Activated CD4-positive, alpha-beta T cell treated with anti-CD3 and anti-CD28 coated beads, Interleukin-2, amount 50 U/mL, for 24 hours (primary cell): ENCODE measurements at places on chromosomes 5 and 9.

DNA sequence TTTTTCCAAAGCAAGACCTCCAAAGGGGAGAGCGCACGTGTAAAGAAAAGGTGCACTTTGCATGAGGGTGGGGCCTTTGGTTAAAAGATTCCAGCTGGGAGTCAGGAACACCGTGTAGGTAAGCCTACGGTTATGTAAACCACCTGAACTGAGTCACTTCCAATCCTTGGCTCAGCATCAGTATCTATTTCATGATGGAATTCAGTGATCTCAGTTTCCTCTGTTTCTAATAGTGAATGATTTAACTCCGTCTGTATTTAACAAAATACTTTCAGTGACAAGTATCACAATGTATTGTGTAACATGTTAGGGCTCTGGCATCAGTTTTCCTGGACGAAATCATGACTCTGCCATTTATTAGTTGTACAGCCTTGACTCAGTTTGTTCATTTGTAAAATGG is 1.3 kb upstream of the SVEP1 start:
- DNase-seq, result no peak

DNA sequence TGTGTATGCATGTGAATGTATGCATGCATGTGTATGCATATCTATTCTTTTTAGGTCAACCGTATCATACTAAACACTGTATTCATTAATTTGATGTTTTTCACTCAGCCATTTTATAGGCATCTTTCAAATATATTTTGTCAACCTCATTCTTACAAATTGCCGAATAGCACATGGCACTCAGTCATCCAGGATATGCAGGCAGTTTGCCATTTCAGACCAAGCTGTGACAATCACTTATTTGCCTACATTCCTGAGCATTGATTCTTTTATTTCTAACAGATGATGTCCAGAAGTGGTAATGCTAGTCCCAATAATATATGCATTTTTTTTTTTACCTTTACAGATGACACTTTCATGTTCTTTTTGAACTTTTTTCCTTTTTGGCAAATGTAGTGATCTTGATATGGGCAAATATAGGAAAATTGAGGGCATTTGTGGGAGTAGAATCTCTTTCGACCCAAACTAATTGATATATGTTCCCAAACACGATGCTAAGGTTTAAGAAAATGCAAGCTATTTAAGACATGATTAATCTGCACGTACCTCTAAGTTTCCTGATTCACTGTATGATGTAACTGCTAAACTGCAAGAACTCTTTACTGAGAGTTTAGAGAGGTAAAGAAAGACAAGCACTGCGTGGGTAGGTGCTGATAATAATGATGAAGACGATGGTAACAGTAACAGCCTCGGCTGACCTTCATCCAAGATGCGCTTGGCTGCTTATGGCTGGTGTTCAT is 153.9 kb upstream of the DAP start:
- DNase-seq, result no peak

DNA sequence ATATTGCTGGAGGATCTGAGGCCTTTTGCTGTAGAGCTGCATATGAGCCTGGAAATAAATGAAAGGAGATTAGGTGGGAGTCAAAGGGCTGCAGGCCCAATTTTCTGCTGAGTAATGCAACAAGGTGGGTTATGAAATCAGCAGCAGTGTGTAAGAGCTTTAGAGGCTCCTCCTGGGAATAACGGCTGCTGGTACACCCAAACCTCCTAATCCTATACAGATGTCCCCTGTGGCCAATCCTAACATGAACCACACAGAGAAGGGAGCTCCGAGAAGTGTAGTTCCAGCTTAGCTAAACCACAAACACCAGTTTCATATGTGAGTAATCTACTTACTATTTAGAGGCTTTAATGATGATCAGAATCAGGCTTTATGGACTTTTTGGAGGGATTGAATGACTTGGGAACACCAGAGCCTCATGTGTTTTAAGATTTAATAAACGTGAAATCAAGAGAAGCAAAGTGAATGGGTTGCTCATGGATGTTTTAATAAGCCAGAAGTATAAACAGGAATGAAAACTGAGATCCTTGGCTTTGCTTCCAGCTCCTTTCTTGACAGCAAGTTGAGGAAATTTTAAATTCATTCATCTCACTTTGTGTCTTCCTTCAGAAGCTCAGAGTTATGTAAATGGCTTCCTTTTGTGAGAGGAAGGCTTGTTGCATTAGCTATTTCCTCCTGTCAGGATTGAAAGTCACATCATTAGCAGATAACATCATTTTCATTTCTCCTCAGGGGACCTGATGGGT is 437.5 kb downstream of the TMEM232 start:
- DNase-seq, result no peak

DNA sequence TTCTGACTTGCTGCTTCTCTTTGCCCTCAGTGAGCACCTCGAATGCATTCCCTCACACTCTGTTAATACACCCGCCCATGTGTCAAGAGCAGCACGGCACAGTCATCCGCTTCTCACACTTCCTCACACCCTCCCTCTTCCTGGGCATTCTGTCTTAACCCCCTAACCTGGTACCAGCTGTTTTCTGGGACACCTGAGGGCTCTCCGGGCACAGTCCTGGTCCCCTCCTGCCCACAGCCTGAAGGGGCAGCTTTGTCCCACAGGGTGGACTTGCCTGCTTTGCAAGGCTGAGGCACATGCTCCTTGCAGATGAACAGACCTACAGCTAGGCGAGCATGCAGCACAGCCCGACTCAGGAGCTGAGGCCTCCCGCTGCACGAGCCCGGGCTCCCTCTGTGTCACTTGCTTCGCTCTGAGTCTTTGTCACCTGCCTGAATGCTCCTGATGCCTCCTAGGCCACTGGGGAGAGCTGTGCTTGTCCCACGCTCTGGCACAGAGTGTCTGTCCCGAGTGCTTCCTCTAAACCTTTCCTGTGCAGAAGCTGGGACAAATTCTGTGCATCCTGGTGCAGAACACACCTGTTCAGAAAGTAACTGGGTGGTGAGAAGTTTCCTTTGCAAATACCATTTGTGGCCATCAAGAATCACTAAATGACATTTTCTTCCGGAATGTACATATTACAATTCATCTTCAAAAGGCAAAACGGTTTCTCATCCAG is 47.8 kb downstream of the AHRR start:
- DNase-seq, result no peak

- DNase-seq, result no peak
Observed at GRCh38 chr9:1747417-1747967, 267.7 kb upstream of the SMARCA2 start.

GRCh38 chr9:121369595-121370265 is at the start of gene STOM:
Gene STOM (minus strand): TSS chr9:121370250. CDS start chr9:121370187, 63 bp downstream.
- DNase-seq, result peak; percentile 23

- DNase-seq, result no peak
Observed at GRCh38 chr5:54743997-54744788, 226.6 kb downstream of the SNX18 start.

GRCh38 chr9:118896324-118897000 is 472.8 kb downstream of the BRINP1 start:
- no peak for DNase-seq

- no peak for DNase-seq
Observed at GRCh38 chr9:129857207-129857606, 21.9 kb downstream of the USP20 start.

DNA sequence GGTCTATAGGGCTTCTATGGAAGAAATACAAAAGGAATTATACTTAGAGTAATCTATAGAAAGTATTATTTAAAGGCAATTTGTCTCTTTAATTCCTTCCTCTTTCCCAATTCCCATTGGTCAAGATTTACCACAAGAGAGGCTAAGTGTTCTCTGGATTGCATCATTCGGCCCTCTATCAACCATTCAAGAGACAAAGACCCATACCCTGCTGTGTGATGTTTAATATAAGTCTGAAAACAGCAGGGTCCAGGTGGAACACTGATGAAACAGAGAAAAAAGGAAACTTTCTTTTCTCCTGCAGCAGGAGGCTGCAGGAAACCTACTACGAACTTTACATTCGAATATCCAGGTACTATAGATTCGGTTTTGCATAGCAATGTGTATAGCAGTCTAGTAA is 323.4 kb downstream of the CHSY3 start:
- DNase-seq, result no peak

DNA sequence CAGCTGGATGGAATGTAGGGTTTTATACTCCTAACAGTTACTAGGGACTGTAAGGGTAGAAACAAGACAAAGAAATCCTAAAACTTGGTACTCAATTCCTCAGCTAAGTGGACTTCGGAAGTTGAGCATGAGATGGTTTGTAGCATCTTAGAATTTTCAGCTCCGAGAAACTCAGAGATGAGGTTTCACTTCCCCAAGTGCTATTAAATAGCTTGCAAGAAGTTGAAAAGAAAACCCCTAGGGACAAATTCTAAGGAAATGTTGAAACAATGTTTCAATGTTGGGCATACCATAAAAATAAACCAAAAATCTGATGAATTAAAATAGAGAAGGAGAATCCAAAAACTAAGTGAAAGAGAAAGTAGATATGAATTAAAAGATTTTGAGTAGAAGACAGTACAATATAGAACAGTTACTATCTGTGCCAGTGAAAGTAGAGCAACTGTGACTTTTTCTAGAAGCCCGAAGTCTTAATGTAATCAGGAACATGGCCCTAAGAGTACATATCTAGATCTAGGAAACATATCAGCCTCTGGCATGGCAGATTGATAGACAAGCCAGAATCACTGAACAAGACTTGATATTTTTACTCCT is 308.6 kb upstream of the RGMB start:
- no peak for DNase-seq

GRCh38 chr9:128136816-128137793 is 9.6 kb upstream of the PTGES2 start:
- no peak for DNase-seq

DNA sequence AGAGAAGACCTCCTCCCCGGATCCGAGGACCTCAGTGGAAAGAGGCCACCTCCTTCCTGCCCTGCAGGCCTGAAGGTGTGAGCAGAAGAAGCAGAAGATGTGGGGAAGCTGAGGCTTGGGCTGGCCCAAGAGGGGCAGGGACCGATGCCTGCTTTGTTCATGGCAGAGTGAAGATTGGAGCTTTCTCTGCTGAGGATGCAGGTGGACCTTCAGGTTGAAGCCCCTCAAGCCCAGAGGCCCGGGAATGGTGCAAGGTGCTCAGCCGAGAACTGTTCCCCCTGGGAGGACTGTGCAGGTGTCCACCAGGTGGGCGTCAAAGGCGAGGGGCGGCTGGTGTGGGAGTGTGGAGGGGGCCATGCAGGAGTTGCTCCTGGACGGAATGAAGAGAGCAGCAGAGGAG is 277.9 kb upstream of the IRX2 start:
- no peak for DNase-seq

DNA sequence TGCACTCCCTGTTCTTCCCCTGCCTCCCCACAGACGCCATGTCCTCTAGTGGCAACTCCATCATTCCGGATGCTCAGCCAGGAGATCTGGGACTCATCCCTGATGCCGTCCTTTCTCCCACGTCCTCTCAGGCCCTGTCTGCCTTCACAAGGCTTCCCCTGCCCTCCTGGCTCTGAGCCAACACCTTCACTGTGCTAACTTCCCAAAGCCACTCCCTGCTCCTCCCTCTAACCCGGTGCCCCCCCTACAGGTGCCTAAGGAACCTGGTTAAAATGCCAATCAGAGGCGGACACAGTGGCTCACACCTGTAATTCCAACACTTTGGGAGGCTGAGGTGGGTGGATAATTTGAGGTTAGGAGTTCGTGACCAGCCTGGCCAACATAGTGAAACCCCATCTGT is 67.6 kb downstream of the LMX1B start:
- no peak for DNase-seq

DNA sequence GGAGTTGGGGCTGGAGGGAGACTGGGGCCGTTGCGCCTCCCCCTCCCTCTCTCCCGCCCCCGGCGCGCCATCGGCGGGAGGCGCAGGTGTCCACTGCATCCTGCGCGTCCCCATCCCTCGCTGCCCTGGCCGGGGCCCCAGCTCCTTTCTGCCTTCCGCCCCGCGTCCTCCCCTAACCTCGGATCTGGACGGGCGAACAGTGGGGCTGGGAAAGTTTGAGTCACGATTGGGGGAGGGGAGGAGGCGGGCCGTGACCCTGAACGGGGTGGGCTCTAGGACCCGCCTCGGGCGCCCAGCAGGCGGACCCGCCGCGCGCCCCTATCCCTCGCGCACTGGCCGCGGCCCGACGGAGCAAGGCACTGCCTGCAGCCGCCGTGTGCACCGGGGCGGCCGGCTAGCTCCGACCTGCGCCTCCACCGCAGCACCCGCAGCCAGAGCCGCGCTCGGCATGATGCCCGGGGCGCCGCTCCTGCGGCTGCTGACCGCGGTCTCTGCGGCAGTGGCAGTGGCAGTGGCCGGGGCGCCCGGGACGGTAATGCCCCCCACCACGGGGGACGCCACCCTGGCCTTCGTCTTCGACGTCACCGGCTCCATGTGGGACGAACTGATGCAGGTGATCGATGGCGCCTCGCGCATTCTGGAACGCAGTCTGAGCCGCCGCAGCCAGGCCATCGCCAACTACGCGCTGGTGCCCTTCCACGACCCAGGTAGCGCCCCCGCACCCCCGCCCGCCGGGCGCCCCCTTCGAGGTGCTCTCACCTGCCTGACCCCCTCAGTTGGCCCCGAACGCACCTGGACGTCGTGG is at the start of gene HMCN2:
TSS of gene HMCN2 (plus strand) at position 330 of the 805 bp plus-strand sequence. CDS start at position 449, 119 bp downstream.
- DNase-seq, result no peak

GRCh38 chr5:166724284-166724683 is 1567.2 kb upstream of the WWC1 start:
- DNase-seq, result no peak

GRCh38 chr5:167355346-167355745 is 936.1 kb upstream of the WWC1 start:
- DNase-seq, result no peak

DNA sequence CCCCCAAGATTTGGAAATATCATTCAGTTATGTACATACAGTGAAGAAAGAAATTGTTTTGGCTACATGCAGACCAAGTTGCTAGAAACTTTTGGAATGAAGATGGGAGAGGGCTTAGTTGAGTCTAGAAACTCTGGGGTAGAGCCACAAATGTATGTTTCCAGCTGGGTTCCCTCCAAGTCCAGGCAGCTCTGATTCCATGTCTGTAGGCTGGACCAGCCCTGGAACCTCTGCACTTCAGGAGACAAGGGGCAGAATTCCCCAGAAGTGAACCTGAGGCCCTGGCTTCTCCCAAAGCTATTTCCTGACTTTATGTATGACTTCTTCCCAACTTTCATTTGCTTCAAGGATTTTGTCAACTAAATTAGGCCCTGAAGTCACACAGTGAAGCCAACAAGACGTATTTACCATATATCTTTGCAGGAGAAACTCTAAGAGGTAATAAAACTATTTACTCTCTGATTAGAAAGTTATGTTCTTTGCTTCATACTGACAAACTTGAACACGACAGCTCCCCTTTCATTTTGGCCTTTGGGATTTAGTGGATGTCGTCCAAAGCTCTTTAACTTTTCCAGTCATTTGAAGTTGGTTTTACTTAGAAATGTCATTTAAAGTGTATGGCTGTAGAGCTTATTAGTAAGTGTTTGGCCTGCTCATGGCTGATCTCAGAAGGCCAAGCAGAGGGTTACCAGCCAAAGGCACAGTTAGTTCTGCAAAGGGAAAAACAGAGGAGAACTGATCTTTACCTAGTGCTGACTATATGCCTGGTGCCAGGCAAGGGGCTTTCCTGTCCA is 152.0 kb upstream of the SLC28A3 start:
- no peak for DNase-seq

DNA sequence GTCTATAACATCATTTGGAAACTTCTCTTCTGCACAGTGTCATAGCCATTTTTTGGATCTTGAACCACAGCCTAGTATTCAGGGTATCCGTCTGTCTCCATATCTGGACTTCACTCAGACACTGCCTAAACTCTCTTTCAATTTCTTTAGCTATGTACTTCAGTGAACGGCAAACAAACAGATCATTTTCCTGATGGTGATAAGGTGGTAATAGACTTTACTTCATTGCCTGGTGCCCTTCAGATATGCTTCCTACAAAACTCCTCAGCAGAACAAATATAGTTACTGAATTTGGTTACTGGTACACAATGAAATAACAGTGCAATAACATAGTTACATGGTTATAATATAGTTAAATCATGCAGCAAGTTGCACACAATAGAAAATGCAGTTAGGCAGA is 348.2 kb downstream of the ZSWIM6 start:
- no peak for DNase-seq
